Effector memory CD4-positive, alpha-beta T cell (primary cell): ENCODE measurements at places on chromosomes 13 and 19.

- no peak for DNase-seq
These were observed 3.9 kb upstream of the GPR183 start for GRCh38 chr13:99311137-99311536.

GRCh38 chr19:45637890-45638667, 1.1 kb downstream of the EML2 start:
- no peak for DNase-seq

DNA sequence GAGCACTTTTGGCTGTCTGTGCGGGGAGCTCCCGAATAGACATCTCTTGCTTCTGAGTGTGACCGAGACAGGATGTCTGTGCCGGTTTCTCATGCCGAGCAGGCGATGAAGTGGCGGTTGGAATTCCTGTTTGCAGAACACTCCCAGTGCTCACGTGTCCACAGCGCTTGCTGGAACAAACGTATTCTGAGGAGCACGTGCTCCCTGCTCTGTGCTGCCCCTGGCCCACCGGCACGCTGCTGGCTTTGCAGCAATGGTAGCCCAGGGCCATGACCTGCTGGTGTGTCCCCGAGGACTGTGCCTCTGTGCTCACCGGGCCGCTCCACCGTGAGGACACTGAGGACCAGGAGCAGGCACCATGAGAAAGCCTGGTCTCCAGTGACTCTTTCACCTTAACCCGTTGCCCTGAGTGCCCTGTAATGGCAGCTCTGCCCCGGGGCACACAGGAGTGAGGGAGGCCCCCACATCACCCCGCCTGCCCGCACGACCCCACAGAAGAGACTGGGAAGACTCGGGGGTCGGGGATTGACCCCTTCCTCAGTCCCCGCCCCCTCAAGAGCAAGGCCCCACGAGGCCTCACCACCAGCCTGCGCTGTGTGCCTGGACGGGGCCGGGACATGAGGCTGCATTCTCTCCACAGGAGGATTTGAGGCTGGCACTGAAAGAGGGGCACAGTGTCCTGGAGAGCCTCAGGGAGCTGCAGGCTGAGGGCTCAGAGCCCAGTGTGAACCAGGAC, 40.0 kb upstream of the F7 start:
- DNase-seq: no peak

DNA sequence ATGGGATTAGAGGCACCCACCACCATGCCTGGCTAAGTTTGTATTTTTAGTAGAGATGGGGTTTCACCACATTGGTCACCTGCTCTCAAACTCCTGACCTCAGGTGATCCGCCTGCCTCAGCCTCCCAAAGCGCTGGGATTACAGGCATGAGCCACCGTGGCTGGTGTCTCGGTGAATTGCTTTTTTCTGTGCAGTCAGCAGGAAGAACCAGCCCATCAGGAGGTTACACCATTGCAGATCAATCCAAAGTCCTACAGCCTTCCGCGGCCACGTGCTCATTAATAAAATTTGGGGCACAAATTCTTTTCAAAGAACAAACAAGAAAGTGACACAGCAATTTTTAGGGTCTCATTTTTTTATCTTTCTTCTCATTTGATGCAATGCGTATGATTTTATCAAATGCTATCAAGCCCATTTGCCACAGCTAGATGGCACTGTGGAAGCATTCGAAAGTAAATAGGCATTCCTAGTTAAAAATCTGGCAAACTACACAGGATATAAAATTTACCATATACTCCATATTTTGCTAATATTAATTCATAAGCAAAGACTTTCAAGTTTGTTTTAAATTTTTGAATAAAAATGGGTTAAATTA, 54.4 kb upstream of the ZNF835 start:
- no peak for DNase-seq

DNA sequence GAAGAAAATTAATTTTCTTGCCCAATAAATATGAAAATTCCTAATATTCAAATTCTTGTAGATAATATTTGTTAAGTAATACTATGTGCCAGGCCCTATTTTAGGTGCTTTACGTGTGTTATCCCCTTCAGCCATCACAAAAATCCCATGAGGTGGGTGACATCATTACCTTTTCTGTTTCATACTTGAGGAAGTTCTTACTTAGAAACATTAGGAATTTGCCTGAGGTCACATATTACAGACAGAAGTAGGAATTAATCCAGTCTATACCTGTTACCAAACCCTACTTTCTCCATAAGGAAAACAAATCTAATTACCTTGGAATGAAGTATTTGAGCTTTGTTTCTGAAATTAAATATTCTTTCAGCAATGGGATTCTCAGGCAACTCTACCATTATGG, 336.1 kb downstream of the GPC6 start:
- no peak for DNase-seq

GRCh38 chr13:38766799-38767198, 79.9 kb downstream of the FREM2 start:
- DNase-seq: no peak
